ENCODE measurements at places on chromosomes 6 and 20.

GRCh38 chr6:25296217-25296905 lies 17.2 kb downstream of the CARMIL1 start:
- DNase-seq = no peak

DNA sequence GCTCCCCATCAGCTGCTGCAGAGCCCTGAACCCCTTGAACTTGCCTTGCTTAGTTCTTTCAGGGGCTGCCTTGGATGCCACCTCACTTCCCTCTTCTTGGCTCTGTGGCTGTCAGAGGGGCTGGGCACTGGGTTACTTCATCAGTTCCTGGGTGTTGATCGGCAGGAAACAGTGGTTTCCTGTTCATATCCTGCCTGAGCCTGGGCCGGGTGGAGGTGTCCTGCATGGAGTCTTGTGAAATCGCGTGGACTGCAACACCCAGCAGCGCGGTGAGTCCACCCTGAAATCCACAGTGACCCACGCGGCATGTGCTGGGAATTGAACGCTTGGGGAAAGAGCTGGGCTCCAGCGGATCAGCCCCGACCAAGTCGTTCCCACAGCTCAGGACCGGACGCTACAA lies 97.5 kb downstream of the CDH26 start:
- no peak for DNase-seq

DNA sequence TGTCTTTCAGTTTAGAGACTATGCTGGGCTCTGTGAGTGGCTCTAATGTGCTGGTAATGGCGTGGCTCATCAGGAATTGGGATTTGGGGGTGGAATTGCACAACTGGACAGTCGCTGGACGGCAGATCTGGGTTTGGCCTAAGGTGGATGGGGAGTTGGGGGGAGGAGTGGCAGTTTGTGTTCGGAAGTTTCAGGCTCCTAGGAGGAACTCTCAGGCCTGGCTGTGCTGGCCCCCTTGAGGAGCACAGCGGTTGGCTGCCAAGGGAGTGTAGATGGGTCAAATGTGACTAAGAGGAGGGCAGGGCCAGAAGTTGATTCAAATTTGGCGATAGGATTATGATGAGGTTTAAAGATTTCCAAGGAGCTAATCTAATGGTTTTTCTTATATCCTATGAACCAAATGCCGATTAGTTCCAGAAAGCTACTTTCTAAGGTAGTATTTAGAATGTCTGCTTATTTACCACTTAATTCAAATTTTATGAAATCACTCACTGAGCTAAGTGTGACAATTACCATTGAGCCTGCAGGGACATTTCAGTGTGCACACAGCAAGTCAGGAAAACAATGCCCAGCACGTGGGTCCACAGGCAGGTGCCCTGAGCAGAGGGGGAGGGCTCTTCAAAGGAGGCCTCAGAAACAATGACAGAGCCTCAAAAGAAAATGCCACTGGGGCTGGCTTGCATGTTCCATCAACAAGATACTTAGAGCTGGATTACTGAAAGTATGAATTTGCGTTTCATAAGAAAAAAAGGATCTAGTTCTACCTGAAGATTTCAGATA lies 111.0 kb downstream of the GJA10 start:
- DNase-seq = no peak

- DNase-seq = no peak
Observed at GRCh38 chr20:38115205-38115604, 49.9 kb downstream of the TGM2 start.

DNA sequence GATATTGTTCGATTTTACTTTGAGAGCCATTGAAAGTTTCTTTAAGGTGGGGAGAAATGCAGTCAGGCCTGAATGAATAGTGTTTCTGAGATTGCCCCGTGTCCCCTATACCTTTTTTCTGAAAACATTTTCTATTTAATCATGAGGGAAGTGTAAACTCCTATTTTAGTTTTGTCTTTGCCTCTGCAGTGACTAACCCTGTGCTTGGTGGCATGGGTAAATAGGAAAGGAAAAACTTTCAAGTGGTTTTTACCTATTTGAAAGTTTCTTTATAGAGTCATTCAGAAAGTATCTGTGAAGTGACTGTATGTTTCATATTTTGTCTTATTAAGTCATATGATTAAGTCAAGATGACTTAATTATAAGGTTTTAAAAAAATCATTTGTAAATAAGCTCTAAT lies 14.5 kb downstream of the SNRNP48 start:
- DNase-seq = no peak

DNA sequence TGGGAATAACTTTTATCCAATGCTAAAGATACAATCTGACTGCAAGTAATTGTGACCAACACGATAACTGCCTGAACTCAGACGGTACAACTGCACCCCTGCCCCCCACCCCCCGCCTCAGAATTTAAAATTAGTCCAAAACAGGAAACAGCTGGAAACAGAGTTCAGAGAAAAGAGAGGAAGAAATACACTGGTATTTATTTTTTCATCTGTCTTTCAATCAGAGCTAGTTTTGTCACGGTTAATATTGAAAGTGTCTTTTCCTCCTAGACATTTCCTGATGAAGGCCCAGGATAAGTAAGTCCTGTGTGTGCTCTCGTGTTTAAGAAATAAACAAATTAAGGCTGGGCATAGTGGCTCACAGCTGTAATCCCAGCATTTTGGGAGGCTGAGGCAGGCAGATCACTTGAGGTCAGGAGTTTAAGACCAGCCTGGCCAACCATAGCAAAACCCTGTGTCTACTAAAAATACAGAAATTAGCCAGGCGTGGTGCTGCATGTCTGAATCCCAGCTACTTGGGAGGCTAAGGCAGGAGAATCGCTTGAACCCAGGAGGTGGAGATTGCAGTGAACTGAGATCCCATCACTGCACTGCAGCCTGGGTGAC lies 21.5 kb downstream of the ACSS1 start:
- DNase-seq = no peak

GRCh38 chr6:68086199-68086598 lies 548.9 kb upstream of the ADGRB3 start:
- no peak for DNase-seq

- DNase-seq = no peak
Observed at GRCh38 chr6:111995404-111995803, 58.5 kb upstream of the CCN6 start.

DNA sequence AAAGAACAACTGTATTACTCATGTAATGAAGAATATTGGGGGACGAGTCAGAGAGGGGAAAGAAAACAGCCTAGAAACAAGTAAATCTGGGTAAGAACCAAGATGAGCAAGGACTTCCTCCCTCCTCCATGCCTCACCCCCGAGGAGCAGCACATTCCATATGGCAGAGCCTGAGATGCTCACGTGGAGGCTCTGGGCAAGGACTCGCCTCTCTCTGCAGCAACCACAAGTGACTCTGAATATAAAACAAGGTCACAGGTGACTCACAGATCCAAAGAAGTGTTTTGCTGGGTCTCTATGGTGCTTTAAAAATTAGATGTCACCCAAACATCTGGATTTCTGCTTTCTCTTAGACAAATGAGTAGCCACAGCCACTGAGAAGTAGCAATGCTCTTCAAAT lies 453.0 kb upstream of the SULF2 start:
- no peak for DNase-seq

DNA sequence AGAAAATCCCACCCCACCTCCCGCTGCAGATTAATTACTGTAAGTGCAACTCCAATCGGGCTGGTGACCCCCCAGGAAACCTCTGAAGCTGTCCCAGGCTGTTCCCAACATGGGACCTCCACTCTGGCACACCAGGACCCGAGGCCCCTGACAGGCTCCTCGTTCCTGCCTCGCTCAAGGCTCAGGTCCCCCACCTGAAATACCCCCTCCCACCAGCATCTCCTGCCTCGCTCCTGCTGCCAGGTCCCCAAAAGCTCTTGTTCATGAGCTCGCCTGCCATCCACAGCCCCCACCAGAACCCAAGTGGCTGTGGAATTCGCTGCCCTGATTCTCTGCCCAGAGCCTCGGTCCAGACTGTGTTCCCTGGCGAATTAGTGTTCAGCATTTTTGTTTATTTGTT lies 26.1 kb downstream of the NPEPL1 start:
- DNase-seq = no peak

- no peak for DNase-seq
Observed at GRCh38 chr6:85453490-85453889, 3.6 kb downstream of the NT5E start.

GRCh38 chr20:17807651-17808050 lies 107.9 kb downstream of the BANF2 start:
- DNase-seq = no peak

DNA sequence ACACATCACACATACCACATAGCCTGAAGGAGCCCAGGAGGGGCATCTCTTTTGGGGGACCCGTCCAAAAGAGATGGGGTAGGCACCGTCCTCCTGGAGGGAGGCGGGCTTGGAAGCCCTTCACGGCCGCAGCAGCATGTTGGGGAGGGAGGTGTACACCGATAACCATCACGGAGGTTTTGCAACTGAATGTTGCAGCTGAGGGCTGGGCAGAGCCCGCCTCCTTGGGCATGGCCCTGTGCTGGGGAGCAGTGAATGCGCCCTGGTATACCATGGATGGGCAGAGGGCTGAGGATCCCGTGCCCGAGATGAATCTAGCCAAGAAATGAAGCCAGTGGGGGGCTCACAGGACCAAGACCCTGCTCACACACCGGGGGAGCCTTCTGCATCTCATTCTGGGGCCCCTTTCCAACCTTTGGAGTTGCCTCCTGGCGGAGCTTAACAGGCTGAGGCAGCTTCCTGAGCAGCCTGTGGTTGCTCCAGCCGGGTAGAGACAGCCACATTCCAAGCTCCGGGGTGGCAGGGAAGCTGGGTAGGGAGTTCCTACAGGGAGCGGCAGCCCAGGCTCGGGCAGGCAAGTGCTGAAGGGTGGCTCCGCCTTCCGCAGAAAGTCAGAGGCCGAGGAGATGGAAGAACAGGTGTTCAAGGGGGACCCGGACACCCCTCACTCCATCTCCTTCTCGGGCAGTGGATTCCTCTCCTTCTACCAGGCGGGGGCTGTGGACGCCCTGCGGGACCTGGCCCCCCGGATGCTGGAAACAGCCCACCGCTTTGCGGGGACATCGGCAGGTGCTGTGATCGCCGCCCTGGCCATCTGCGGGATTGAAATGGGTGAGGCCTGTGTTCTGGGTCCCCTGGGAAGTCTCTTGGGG lies at the start of gene PNPLA1:
Gene PNPLA1, plus strand, starts transcription at position 227 of the 872 bp plus-strand sequence. Its CDS starts 400 bp downstream, at position 627.
- no peak for DNase-seq

- DNase-seq = no peak
Observed at GRCh38 chr6:88422831-88423230, 256.7 kb upstream of the CNR1 start.

DNA sequence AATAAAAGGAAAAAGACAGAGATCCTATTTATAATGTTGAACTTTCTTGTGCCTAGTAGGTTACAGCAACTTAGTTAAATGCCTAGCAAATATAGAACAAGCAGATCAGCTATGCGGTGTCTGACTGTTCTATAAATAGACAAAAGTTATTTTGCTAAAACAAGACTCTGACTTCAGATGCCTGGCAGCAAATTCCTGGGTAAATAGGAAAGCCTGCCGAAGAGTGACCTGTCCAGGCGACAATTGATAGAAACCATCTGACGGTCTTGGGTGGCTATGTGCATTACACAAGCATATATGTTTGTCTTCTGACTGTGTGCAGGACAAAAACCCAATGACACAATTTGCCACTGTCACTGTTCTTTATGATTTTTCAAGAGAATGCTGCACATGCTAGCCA lies 38.0 kb upstream of the PDE10A start:
- DNase-seq = no peak

- DNase-seq = no peak
Observed at GRCh38 chr6:81049425-81050042, 702.9 kb downstream of the TENT5A start.

GRCh38 chr20:12175538-12175937 lies 257.8 kb downstream of the BTBD3 start:
- DNase-seq = no peak

- DNase-seq = no peak
Observed at GRCh38 chr6:1995636-1996035, 249.8 kb downstream of the GMDS start.

Measured in NCI-H187 treated with DMSO at 0.1 percent for 48 hours (cell line).